Stimulated activated CD8-positive, alpha-beta memory T cell treated with anti-CD3 and anti-CD28 coated beads, Interleukin-15, amount 100 ng/mL, for 48 hours (primary cell): ENCODE measurements at places on chromosomes 1 and 21.

GRCh38 chr1:69994241-69994640 lies 211.1 kb downstream of the LRRC40 start:
- DNase-seq, result no peak

- no peak for DNase-seq
These were observed 24.1 kb downstream of the SUSD4 start for GRCh38 chr1:223339861-223340260.

DNA sequence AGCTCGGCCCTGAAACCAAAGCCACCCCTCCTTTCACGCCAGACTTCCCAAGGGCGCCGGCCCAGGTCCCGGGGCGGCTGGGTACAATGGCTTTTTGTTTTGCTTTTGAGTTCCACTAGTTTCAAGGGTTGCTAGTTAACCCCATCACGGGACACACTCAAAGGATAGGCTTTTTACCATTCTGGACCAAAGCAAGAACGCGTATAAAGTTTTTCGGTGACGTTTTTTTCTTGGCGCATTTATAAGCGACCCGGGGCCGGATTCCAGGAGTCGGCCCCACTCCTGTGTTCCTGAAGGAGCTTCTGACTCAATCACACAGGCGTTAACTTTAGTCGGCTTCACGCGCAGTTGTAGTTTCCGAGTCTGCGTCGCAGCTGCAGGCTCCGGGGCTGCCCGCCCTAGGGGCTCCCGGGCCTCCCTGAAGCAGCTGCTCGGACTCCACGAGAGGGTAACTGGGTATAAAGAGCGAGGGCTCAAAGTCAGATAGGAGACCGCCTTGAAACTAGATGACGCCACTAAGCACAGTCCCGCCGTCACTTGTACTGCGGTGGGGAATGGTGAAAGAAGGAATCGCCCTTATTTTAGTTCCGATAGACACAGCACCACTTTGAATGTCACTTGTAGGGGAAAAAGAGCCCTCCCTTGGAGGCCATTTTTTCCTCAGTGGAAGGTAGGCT lies 707 bp upstream of the KLHL21 start:
- DNase-seq, result no peak

DNA sequence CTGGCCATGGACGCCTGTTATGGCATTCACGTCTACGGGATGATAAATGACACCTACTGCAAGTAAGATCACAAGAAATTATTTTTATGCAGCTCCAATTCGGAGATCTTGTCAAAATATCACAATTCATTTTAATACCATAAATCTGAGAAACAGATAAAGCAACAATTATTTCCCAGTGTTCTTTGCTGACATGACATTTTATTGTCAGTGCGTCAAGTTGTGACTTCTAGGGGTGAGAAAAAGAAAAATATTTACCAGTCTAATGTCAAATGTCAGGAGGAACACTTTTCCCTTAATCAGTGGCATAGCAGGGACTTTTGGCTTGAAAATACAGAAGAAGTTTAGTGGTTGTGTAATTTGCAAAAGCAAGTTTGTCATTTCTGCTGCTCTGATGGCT lies 239.8 kb upstream of the ST6GALNAC5 start:
- DNase-seq, result no peak

- no peak for DNase-seq
These were observed 647 bp downstream of the SDHB start for GRCh38 chr1:17053086-17053684.

- DNase-seq, result no peak
These were observed 13.1 kb upstream of the CTPS1 start for GRCh38 chr1:40966417-40966816.
